ENCODE measurements at places on chromosomes 4 and X. TPM values are rescaled to one million over a fixed set of nuclear protein-coding genes. Genes with fewer than 3 reads are reported as not detected.

The GPR173 gene
- 0.64 TPM for total RNA-seq

- no peak for DNase-seq
These were observed 44.8 kb upstream of the RPS6KA3 start for GRCh38 chrX:20311505-20311904.

- no peak for DNase-seq
These were observed 142.6 kb downstream of the EGF start for GRCh38 chr4:110055158-110055768.

DNA sequence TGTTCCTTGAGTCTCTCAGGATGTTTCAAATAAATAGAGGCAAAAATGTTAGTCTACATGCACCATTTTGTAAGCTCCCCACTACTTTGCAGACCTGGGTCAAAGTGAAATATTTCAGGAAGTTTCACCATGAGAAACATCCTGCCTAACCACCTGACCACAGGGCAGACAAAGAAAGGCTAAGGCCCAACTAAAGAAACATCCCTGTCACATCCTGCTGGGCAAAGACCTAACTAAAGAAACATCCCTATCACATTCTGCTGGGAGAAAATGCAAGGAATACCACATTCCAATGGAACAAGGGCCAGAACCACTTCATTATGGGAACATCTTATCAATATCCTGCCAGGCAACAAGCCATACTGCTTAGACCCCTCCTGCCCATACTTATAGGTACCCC lies 1303.4 kb downstream of the TECRL start:
- DNase-seq: no peak

The ZNF630 gene
- 1.9 TPM for total RNA-seq

DNA sequence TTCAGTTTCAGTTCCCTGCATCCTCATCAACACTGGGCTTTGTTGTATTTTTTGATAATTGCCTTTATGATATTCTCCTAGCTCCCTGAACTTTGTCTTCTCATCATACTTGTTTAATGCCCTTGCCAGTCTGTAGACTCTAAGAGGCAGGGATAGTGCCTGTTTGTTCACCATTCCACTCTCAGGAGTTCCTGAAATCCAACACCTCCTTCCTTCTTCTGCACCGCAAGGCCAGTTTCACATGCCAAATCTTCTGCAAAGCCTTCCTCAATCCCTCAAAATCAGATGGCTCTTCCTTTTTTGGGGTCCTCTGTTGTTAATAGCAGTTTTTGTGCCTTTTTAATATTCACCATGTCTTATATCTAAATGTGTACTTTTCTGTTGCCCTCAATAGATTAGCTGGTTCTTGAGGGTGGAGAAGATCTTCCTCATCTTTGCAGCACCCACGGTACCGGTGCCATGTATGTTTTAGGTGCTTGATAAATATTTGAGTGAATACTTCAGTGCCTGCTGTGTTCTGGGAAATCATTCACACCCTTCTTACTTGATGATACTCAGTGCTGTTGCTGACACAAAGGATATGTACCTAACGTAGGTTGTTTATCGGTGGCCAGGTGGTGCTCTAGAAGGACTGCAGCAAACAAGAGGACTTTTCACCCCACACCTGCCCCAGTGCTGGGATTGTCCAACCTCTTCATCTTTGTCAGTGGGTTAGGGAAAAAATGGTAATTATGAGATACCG lies 85.3 kb upstream of the LIMCH1 start:
- no peak for DNase-seq

The FAM47B gene
- not detected for total RNA-seq
